A172 (cell line): ENCODE measurements at places on chromosomes 11 and 22. TPM values are rescaled to one million over a fixed set of nuclear protein-coding genes. Genes with fewer than 3 reads are reported as not detected.

TAGLN gene
- total RNA-seq = 48.3 and 102 TPM in 2 replicates

NCAPD3 gene
- 16.8 and 20.1 TPM in 2 replicates for total RNA-seq

RPLP2 gene
- total RNA-seq = 399 and 585 TPM in 2 replicates

- DNase-seq = no peak
Observed at GRCh38 chr22:31126128-31126868, 3.5 kb downstream of the INPP5J start.

DNA sequence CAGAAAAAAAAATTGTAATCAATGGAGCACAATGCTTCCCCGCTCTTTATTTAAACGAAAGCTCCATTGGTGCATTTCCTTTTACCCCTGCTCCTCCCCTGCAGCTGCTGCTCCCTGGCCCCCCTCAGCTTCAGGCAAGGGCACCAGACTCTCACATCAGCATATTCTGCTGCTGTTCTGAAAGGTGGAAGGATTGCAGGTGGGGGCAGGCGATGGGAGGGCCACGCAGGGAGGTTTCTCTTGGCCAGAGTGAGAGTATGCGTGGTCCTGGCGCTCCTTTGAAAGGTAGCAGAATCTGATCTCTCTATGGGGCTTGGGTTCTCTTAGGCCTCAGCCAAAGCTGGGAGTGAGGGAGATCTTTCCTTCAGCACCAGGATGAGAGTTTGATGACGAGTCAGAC lies 240.9 kb upstream of the CADM1 start:
- no peak for DNase-seq

DNA sequence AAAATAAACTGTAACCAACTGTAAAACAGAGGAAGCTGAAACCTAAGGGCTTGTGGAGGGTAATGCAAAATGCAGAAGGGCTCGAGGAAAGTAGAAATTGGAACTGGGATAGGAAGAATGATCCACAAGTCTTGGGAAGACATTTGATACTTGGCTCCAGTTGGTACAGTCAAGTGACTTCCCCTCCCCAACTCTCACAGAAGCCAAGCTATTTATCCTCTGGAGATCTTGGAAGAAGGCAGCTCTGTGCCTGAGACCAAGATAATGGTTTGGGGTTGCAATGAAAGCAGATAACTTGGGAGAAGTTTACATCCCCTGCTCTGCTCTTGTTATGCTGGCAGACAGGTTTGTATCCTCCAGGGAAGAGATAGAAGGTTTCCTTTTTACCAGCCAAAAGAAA lies 198.9 kb upstream of the ZC3H12C start:
- no peak for DNase-seq

GRCh38 chr11:77413850-77414460 lies 59.9 kb downstream of the PAK1 start:
- no peak for DNase-seq

DNA sequence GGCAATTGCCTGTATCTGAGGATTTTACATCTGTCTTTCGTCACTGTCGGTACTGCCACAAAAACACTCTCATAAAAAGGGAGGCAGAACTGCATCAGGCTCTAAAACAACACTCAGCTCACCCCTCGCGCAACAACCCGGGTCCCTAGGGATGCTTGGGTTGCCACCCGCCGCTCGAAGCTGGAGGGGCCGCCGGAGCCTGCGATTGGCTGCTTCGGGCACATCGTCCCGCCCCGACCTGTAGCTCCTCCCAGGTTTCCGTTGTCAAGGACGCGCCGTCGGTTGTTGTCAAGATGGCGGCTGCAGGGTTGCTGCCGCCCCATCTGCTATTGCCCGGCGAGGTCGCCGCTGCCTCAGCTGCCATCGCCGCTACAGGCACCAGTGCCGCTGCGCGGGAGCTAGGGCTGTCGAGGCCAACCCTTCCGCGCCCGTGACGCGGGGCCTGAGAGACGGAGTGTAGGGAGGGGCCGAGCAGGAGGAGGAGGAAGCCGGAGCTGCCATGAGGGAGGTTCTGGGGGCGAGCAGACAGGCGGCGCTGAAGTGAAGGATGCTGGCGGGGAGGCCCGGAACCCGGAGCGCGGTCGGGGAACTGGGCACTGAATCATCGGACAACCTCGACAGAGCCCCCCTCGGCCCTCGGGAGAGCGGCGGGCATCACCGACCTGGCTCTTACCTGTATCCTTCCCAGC lies at the start of gene CEP126:
TSS of gene CEP126 (plus strand) at position 273 of the 689 bp plus-strand sequence. CDS start at position 548, 275 bp downstream.
- DNase-seq = peak; percentile 76

- DNase-seq = no peak
Observed at GRCh38 chr22:48346311-48346710, 1481.4 kb downstream of the BRD1 start.

GRCh38 chr11:122308226-122308625 lies 192.2 kb upstream of the BLID start:
- DNase-seq = no peak

- no peak for DNase-seq
Observed at GRCh38 chr11:74055938-74056337, 47.1 kb upstream of the UCP3 start.

- DNase-seq = peak; percentile 25
Observed at GRCh38 chr11:34501500-34501899, 12.1 kb downstream of the ELF5 start.
